Large intestine (tissue), 12 donors: ENCODE measurements at places on chromosomes 12 and 14. TPM values are rescaled to one million over a fixed set of nuclear protein-coding genes. Genes with fewer than 3 reads are reported as not detected.

LGR5 gene
- polyA plus RNA-seq: 71.9 TPM

- H3K27ac ChIP-seq: no peak overlapping the region
- peaks cover 76% of the 10 kb centered on the region for H3K36me3 ChIP-seq
- H3K4me1 ChIP-seq: peaks cover 4% of the 10 kb centered on the region
- DNase-seq: no peak
- no peaks in the 10 kb centered on the region for H3K27me3 ChIP-seq
Measured at GRCh38 chr12:12982331-12982730, 17.7 kb downstream of the HEBP1 start.

GRCh38 chr12:114764510-114764909 lies 80.5 kb upstream of the TBX3 start:
- DNase-seq: no peak
- H3K27ac ChIP-seq: no peak overlapping the region
- no peak overlapping the region for H3K4me3 ChIP-seq
- no peaks in the 10 kb centered on the region for H3K27me3 ChIP-seq

- peaks cover 16% of the 10 kb centered on the region for H3K4me1 ChIP-seq
- no peaks in the 10 kb centered on the region for H3K36me3 ChIP-seq
- H3K27ac ChIP-seq: no peak overlapping the region
- H3K4me3 ChIP-seq: peak overlapping the region; percentile 46
- peaks cover 56% of the 10 kb centered on the region for H3K27me3 ChIP-seq
Measured at GRCh38 chr14:99270458-99271220, 1.4 kb downstream of the BCL11B start.

GRCh38 chr12:113261847-113262470 lies 40.7 kb downstream of the TPCN1 start:
- no peaks in the 10 kb centered on the region for H3K27me3 ChIP-seq
- peaks cover 40% of the 10 kb centered on the region for H3K36me3 ChIP-seq
- DNase-seq: no peak
- H3K27ac ChIP-seq: no peak overlapping the region
- H3K4me3 ChIP-seq: no peak overlapping the region
